ENCODE measurements at places on chromosomes 12 and 14.

- DNase-seq, result no peak
Measured at GRCh38 chr12:1474574-1475153, 119.7 kb downstream of the FBXL14 start.

DNA sequence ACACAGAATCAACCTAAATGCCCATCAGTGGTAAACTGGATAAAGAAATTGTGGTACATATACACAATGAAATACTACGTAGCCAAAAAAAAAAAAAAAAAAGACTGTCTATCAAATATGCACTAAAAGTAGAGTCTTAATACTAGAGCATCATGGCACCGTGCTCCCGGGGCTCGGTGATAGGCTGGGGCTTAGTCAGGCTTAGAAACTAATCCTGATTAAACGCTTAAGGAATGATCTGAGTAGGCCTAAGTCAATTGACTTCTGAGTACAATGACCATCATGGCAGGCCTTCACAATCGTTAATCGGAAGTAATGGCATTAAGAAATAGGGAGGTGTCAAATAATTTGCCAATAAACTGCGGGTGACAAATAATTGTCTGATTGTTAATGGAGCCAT lies 9.7 kb downstream of the PLBD1 start:
- DNase-seq, result no peak

GRCh38 chr12:98296462-98297079 lies 218.8 kb upstream of the TMPO start:
- DNase-seq, result no peak

- no peak for DNase-seq
Measured at GRCh38 chr14:75306927-75307699, 28.5 kb downstream of the FOS start.

DNA sequence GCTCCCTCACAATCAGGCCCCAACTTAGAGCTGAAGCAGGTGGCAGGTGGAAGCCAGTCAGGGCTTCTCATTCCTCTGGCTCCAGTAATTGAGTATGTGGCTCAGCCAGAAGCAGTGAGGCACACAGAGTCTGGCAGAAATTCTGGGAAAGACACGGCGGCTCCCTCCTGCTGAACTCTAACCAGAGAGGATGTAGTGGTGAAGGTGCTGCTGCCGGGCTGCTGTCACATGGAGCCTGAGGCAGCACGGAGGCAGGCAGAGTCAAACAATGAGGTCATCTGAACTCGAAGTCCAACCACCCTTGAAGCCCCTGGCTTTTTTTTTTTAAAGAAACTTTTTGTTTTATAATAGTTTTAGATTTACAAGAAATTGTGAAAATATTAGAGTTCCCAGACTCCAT lies 33.4 kb upstream of the SMOC1 start:
- DNase-seq, result no peak

- DNase-seq, result no peak
Measured at GRCh38 chr12:6123258-6123657, 1.2 kb downstream of the VWF start.

DNA sequence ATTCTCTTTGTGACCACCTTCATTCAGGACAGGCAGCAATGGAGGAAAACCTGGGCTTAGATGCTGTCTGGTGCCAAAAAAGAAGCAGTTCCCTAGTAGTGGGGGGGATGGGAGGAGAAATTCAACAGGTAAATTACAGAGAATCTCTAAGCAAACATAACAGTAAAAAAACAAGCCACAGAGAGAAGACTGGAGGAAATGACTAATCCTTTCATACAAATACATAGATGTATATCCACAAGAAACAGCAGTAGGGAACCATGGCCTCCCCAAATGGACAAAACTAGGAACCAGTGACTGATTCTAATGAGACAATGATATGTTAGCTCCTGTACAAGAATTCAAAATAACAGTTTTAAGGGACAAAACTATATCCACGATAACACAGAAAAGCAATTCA lies 513.0 kb downstream of the NAV3 start:
- no peak for DNase-seq

GRCh38 chr12:49654715-49655114 lies 31.4 kb downstream of the PRPF40B start:
- DNase-seq, result no peak

- no peak for DNase-seq
Measured at GRCh38 chr14:100117633-100118395, 41.6 kb downstream of the DEGS2 start.

DNA sequence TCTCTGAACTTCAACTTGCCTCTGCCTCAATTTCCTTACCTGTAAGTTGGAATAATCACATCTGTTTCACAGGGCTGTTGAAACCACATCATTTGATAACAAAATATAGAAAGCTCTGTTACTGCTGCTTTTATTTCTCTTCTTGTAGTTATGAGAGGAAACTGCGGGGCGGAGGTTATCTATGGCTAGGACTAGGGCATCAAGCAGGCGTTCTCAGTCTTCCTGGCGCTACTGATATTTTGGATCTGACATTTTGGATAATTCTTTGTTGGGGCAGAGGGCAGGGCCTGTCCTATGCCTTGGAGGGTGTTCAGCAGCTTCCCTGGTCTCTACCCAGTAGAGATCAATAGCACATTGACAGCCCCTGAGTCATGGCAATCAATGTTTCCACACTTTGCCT lies 3.9 kb downstream of the P3H3 start:
- no peak for DNase-seq

- no peak for DNase-seq
Measured at GRCh38 chr14:54889919-54890318, 12.7 kb downstream of the GCH1 start.

GRCh38 chr12:90163975-90164374 lies 455.3 kb upstream of the ATP2B1 start:
- DNase-seq, result no peak

GRCh38 chr14:35403114-35403602 lies 1.4 kb downstream of the NFKBIA start:
- no peak for DNase-seq

DNA sequence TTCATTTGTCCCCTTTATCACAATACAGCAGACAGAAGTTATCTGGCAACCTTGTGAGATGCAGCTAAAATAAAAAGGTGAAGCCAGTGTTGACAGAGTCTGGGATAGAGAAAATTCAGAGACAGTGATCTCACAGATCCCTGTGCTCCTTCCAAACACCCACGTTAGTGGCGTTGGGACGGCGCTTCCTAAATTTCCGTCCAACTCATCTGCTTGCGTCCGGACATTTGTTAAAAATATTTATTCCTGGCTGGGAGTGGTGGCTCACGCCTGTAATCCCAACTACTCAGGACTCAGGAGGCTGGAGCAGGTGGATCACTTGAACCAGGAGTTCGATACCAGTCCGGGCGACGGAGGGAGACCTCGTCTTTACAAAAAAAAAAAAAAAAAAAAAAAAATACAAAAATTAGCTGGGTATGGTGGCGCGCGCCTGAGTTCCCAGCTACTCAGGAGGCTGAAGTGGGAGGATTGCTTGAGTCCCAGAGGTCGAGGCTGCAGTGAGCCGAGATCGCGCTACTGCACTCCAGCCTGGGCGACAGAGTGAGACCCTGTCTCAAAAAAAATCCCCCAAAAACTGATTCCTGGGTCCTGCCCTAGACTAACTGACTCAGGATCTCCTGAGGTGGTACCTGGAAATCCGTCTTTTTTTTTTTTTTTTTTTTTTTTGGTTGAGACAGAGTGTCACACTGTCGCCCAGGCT lies 708 bp upstream of the TCTN1 start:
- DNase-seq, result no peak

- no peak for DNase-seq
Measured at GRCh38 chr12:112828541-112828940, 37.0 kb downstream of the RPH3A start.

DNA sequence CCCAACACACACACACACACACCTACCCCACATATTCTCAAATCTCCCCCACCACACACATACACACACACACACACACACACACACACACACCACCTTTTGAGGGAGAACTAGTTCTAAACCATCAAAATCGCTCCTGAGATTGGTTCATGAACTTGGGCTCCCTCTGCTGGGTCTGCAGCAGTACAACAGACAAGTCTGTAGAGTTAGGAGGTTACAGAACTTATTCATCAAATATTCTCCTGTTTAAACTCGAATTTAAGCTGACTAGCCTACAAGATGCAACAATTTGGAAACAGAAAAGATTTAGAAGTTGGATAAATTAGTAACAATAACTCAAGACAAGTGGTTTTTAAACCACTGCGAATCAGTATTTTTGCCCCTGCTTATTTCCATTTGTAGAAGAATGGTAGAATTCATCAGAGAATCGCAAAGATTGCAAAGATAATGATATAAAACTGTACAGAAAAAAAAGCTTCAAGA lies 136.4 kb upstream of the USP15 start:
- no peak for DNase-seq

Measured in thoracic aorta (tissue), 2 donors.